GM13976 (cell line): ENCODE measurements at places on chromosomes 6 and 20.

GRCh38 chr6:125945378-125946141 is 11.0 kb upstream of the HINT3 start:
- DNase-seq: no peak

- no peak for DNase-seq
These were observed 608.6 kb downstream of the COL12A1 start for GRCh38 chr6:74597266-74597665.

DNA sequence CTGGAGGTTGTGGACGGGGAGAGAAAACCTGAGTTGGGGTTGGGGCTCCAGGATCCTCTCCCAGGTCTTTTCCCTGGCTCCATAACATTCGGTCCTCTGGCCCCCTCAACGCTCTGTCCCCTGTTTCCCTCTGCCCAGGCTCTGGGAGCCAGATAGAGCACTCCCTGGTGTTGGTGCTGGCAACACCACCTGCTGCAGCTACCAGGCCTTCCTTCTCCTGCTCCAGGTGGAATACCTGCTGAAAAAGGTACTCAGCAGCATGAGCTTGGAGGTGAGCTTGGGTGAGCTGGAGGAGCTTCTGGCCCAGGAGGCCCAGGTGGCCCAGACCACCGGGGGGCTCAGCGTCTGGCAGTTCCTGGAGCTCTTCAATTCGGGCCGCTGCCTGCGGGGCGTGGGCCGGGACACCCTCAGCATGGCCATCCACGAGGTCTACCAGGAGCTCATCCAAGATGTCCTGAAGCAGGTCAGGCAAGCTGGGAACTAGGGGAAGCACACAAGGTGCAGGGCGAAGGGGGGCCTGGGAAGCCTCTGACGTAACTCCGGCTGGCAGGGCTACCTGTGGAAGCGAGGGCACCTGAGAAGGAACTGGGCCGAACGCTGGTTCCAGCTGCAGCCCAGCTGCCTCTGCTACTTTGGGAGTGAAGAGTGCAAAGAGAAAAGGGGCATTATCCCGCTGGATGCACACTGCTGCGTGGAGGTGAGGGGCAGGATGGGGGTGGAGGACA is 14.6 kb downstream of the DEF6 start:
- DNase-seq: no peak

DNA sequence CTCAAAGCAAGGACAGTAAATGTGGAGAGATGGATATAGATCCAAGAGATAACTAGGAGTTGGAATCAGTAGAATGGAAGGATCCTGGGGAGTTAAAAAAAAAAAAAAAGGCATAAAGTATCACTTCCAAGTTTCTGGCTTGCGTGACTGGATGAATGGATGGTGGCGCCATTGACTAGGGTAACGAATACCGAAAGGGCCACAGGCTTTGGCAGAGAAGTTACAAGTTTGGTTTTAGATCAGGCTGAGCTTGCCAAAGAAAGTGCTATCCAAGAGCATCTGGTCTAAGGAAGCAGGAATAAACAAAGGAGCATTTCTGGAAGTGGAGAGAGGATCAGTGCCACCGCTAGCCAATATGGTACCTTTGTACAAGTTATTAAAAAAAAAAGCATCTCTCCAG is 17.5 kb downstream of the L3MBTL1 start:
- DNase-seq: no peak

GRCh38 chr6:1396952-1397868 is 7.8 kb downstream of the FOXF2 start:
- peak; percentile 87 for DNase-seq

- DNase-seq: no peak
These were observed 36.5 kb downstream of the MYT1 start for GRCh38 chr20:64200740-64201139.

GRCh38 chr6:162538643-162539064 is 188.9 kb downstream of the PRKN start:
- DNase-seq: no peak

- no peak for DNase-seq
These were observed 5.9 kb downstream of the TMEM63B start for GRCh38 chr6:44133003-44133931.

GRCh38 chr6:135850882-135851281 is 619 bp upstream of the PDE7B start:
- no peak for DNase-seq

- no peak for DNase-seq
These were observed 181.8 kb downstream of the TBXT start for GRCh38 chr6:165985806-165986299.

- DNase-seq: no peak
These were observed 40.6 kb downstream of the SLC35D3 start for GRCh38 chr6:136962661-136963060.

- DNase-seq: no peak
These were observed 96.6 kb downstream of the HAO1 start for GRCh38 chr20:7843613-7844012.

- peak; percentile 50 for DNase-seq
These were observed 143.2 kb upstream of the ZNF217 start for GRCh38 chr20:53736757-53737395.

DNA sequence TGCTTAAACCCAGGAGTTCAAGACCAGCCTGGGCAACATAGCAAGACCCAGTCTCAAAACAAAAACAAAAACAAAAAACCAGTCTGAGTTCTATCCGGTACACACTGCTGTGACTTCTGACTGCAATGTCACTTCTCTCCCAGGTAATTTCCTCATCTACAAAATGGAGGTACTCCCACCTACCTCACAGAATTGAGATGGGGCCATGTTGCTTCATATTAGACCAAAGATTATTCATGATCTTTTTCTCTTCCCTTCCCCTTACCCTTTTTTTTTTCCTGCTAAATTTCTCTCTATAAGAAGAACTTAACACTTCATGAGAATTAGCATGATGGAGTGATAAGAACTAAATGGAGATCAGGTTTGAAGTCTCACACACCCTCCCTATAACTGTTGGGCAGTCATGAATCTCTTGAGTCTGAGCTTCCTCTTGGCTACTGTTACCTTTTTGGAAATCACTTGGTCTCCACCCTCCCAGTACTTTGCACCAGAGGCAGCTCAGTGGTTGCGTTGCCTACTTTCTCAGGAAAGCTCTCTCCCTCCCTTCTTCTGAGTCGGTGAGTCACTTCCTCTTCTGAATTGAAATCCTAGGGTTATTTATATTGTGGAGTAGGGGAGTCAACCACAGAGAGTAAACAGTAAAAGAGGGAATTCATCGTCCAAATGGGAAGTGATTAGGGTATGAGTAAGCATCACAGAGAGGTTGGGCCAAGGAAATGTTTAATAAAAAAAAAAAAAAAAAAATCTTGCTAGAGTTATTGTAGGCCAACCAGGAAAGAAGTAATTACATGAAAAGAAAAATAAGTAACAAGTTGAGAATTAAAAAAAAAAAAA is 59.9 kb upstream of the MAP7 start:
- no peak for DNase-seq

DNA sequence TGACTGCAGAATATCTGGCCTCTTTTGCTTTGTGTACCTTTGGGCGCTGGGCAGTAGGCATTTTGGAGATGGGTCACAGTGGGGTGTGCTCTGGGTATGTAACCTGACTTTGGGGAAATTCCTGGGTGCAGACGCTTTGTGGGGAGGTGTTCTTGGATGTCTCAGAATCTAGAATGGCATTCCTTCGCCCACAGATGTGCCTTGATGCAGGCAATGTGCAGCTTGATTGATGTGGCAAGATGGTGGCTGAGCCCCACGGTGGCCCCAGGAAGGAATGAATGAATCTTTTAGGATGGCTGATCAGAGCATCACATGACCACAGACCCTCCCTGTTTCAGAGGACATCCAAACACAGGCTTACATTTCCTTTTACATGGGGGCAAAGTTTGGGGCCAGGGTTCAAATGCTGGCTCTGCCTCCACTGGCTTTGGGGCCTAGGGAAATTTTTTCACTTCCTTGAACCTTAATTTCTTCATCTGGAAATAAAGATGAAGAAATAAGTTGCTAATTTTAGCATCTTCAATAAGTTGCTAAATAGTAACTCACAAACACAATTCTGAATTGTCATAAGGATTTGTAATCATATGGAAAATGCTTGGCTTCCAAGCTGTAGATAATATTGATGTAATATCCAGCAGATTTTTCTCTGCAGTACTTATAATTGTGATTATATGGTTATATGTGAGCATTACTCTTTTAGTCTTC is 5.6 kb downstream of the PPP1R16B start:
- DNase-seq: no peak

- peak; percentile 8 for DNase-seq
These were observed 17.4 kb upstream of the KIFC1 start for GRCh38 chr6:33373960-33374910.

GRCh38 chr6:4908062-4908461 is 95.8 kb downstream of the RPP40 start:
- no peak for DNase-seq

DNA sequence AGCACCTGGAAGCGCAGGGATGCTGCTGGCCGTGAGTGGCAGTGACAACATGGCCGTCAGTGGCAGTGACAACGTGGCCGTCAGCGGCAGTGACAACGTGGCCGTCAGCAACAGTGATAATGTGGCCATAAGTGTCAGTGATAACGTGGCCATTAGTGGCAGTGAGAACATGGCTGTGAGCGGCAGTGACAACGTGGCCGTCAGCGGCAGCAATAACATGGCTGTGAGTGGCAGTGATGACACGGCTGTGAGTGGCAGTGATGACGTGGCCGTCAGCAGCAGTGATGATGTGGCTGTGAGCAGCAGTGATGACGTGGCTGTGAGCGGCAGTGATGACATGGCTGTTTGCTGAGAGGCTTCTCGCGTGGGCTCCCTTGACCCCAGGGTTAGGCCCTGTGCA is 169.8 kb downstream of the ERMARD start:
- DNase-seq: no peak

DNA sequence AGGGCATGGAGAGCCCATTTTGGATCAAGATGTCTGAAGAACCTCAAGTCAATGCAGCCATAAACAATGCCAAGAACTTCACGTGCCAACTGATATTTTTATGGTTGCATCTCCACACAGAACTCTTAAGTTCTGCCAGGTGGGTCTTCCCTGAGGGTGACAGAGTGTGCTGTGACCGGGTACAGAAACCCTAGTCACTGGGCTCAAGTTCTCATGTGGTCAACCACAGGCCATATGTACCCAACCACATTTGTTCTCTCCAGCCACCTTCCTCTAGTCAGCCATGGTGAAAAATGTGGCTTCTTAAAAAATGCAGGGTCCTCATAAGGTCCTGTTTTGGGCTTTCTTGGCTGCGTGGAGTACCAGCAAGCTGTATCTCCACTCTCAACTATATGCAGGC is 48.9 kb downstream of the CLIC5 start:
- no peak for DNase-seq

GRCh38 chr6:139161169-139161568 is 26.3 kb downstream of the HECA start:
- DNase-seq: no peak

- peak; percentile 28 for DNase-seq
These were observed 495.2 kb upstream of the FLRT3 start for GRCh38 chr20:14832630-14833029.

DNA sequence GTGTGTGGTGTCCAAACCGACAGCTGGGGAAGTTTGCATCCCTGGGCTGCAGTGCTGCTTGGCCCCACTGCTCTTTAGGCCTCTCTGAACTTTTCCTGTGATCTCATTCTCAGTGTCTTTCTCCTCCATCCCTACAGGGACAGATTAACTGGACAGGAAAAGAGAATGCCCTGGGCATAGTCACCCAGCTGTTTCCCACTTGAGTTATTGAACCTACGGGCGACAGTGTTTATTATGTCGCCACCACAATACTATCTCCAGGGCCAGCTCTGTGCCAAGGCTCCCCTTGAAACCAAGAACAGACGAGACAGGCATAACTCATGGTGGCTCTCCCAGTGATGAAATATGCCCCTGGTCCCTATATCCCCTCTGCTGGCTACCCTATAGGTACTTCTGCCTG is 147.8 kb upstream of the EPHA7 start:
- DNase-seq: no peak

- no peak for DNase-seq
These were observed 1071.1 kb upstream of the CITED2 start for GRCh38 chr6:140445474-140446004.

GRCh38 chr20:52313341-52313963 is 121.9 kb upstream of the ZFP64 start:
- no peak for DNase-seq

DNA sequence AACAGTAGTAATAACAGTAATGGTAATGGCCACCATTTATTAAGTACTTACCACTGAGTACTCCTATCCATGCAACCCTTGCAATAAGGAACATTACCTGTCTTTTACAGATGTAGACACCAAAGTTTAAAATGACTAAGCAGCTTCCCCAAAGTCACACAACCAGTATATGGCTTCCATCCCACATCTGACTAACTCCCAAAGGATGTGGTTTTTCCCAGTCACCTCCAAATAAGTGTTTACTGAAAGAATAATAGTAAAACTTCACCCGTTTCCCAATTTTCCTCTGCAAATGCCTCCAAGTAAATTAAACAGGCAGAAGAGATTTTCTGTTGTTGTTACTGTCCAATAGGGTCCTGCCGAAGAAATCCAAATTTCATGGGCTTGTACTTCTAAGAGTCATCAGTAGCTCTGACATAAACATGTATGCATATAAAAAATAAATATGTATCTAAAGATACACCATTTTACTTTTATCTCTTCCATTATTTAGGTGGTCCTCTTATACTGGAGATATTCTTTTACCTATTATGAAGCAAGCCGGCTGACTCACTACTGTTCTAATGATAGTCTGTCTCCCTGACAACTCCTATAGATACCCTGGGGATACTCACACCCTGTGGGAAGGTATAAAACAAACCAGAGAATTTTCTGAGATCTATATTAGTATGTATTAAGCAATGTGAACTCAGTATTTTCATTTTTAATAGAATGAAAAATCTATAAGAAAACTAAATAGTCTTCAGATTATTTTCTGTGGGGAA is 77.9 kb upstream of the ID4 start:
- DNase-seq: no peak

- no peak for DNase-seq
These were observed 48.3 kb downstream of the TRERF1 start for GRCh38 chr6:42403421-42403820.

- DNase-seq: no peak
These were observed 460.5 kb upstream of the ARID1B start for GRCh38 chr6:156316583-156317125.

DNA sequence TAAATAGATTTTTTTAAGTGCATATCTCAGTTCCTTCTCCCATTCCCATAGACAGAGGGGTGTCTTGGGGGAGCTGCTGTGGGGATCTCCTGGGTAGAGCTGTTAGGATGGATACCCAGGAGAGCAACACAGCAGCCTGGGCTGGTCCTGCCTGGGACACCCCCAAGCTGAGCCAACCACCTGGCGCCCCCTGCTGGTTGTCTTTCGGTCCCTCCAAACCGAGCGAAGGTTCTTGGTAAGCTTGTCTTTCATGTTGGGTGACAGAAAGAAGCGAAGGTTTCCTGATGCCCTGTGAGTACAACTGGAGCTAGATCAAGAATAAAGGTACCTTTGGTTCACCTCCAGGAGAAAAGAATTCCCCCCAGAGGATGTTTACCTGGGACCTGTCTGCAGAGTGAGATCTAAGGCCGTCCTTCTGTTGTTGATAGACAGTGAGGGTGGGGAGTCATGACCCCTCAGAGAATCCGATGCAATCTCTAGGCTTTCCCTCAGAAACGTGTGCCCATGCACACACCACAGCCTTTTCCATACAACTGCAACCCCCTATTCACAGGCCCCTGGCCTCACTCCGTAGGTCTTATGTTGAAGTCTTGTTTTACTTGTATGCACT is 50.8 kb downstream of the SNX9 start:
- peak; percentile 72 for DNase-seq

- DNase-seq: no peak
These were observed 115.6 kb downstream of the TCP11 start for GRCh38 chr6:35025232-35026188.
